Right kidney (tissue), 9 donors: ENCODE measurements at places on chromosomes 7 and 10.

GRCh38 chr10:31918671-31919409, 9.8 kb downstream of the ARHGAP12 start:
- DNase-seq, result no peak

- no peak for DNase-seq
These were observed 5.8 kb downstream of the CFAP69 start for GRCh38 chr7:90250601-90251303.

DNA sequence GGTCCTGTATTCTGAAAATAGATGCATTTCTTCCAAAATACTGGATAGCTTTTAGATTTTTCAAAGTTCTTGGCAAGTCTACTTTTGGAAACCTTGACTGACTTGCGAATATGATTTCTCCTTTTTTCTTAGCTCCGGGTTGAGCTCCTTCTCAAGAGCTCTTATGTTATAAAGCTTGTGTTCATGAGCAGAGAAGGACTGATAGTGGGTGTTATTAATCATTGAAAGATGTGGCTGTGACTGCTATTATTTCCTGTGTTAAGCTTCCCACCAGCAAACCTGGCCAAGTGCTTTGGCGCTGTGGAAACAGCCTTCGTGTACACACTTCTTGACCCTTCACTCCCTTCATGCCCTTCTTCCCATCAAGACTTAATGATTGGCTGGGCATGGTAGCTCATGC, 98.2 kb downstream of the KIAA1217 start:
- DNase-seq, result no peak

GRCh38 chr7:18225067-18225466, 197.4 kb upstream of the PRPS1L1 start:
- no peak for DNase-seq

DNA sequence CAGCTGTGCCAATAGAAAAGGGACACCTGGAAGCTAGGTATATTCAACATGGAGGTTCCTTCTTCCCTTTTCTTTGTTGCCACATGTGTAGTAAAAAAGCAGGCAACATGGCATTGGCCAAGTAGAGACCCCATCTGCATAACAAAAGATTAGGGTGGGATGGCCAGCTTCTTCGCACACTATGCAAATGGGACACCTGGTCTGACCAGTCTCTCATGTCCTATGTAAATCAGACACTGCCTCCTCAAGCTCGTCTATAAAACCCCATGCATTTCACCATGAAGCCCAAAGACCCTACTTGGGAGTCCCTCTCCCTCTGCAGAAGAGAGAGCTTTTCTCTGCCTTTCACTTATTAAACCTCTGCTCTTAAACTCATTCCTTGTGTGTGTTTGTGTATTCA, 53.9 kb downstream of the MYL10 start:
- no peak for DNase-seq

- peak; percentile 55 for DNase-seq
These were observed 399.5 kb upstream of the ANKRD30A start for GRCh38 chr10:36725581-36726520.

DNA sequence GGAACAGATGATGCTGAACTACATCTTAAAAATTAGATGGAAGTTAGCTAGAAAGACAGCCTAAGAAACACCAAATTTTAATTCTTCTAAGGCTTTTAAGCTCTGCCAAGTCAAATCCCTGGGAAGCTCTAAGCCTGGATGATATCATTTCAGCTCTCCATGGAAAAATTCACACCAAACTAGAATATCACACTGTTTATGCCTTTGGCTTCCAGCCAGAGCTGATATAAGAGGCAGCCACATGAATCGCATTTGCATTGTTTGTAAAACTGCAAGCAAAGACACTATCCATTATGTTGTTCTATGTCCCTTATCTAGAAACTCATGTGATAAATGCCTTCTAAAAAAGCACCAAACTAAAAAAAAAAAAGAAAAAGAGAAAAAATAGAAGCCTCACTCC, 430.4 kb downstream of the GRID1 start:
- DNase-seq, result no peak

DNA sequence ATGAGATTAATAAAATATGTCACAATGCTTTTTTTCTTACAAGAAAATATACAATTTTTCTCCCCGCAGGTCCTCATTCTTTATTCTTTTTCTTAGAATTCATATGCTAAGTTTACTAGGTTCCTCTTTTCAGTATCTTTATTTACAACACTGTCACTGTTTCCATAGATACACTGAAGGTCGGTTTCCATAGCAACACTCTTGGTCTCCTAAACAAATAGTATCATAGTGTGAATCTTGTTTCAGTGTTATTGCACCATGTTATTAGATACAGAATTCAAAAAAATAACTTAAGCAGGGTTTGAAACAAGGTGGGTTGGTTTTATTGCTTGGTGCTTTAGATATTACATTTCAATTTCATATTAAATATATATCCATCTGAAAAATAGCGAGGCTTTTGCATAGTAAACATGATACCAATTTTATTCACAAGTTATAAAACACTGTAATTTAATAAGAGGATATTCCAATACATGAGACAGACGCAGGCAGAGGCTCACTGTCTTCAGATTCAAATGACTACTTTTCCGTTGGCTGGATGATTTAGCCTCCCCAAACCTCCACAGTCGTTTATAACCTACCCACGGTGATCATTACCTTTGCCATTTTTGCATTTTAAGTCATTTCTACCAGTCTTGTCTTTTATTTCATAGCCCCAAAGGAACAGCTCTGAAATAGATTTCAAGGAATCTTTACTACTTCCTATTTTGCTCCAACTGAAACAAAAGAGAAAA, 88.9 kb upstream of the KLF6 start:
- DNase-seq, result no peak

DNA sequence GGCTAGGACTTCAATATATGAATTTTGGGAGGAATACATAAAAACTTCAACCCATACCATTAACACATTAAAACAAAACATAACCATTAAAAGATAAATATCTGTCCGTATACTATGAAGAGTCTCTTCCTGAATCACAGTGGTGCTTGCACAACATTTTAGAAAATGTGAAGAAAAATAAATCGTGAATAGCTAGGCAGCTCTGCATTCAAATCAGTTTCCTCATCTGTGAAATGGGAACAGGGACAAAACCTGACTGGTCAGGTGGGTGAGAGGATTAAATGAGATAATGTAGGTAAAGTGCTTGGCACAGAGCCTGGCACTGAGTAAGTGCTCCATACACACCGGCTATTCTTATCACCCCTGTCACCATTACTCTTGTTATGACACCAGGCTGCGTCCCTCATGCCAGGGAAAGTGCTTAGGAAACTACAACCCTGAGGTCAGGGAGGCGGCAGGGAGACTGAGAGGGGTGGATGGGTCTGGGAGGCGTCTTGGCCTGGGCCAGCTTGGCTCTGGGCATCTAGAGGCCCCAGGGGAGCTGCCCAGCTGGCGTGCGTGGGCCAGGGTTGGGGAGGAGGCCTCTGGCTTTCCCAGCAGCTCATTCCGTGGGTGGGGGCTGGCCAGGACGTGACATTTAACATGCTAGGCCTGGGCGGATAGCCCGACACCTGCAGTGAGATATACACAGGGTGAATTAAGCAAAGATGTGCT, 78.3 kb downstream of the SH3PXD2A start:
- DNase-seq, result no peak

GRCh38 chr10:49297818-49298670, 926 bp upstream of the C10orf71 start:
- DNase-seq, result peak; percentile 23
